ENCODE measurements at places on chromosomes 6 and 20.

GRCh38 chr6:136846046-136846445, 23.7 kb downstream of the PEX7 start:
- no peak for DNase-seq

DNA sequence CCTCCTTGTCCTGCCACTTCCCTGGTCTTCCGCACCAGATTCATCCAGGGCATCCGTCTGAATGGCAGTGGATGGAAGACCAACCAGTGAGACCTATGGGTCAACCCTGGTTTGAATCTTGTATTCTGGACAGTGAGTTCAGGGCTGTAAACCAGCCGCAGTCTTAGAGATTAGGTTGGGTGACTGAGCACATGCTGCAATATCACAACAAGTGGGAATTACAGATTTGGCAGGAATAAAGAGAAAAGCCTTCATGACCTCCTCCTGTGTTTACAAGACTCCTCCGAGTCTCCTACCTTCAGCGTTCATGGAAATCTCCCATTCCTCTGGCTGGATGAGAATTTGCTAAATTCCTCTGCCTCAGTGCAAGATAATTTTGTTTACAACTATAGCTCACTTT, 9.9 kb downstream of the ECI2 start:
- no peak for DNase-seq

- no peak for DNase-seq
These were observed 193.8 kb downstream of the FOXA2 start for GRCh38 chr20:22390543-22390903.

- no peak for DNase-seq
These were observed 140.9 kb downstream of the JARID2 start for GRCh38 chr6:15386756-15387112.

DNA sequence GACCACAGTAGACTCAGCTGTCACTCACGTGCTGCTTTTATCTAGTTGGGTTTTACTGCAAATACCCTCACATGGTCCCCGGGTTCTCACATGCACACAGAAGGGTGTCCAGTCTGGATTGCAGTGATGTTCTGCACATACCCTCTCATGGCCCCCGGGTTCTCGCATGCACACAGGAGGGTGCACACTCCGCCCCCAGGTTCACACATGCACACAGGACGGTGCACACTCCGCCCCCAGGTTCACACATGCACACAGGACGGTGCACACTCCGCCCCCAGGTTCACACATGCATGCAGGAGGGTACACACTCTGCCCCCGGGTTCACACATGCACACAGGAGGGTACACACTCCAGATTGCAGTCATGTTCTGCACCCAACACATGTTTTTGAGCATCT, 224.3 kb downstream of the ERMARD start:
- DNase-seq: no peak

- DNase-seq: peak; percentile 8
These were observed 988 bp downstream of the TXNDC5 start for GRCh38 chr6:7909323-7910276.

- no peak for DNase-seq
These were observed 133.8 kb downstream of the SMOC2 start for GRCh38 chr6:168574699-168575195.

GRCh38 chr6:130697995-130698535, 129.1 kb upstream of the SMLR1 start:
- peak; percentile 48 for DNase-seq

- no peak for DNase-seq
These were observed 749.5 kb downstream of the KIF16B start for GRCh38 chr20:15823718-15824117.

- DNase-seq: no peak
These were observed 169.8 kb upstream of the RIN2 start for GRCh38 chr20:19588241-19588640.

DNA sequence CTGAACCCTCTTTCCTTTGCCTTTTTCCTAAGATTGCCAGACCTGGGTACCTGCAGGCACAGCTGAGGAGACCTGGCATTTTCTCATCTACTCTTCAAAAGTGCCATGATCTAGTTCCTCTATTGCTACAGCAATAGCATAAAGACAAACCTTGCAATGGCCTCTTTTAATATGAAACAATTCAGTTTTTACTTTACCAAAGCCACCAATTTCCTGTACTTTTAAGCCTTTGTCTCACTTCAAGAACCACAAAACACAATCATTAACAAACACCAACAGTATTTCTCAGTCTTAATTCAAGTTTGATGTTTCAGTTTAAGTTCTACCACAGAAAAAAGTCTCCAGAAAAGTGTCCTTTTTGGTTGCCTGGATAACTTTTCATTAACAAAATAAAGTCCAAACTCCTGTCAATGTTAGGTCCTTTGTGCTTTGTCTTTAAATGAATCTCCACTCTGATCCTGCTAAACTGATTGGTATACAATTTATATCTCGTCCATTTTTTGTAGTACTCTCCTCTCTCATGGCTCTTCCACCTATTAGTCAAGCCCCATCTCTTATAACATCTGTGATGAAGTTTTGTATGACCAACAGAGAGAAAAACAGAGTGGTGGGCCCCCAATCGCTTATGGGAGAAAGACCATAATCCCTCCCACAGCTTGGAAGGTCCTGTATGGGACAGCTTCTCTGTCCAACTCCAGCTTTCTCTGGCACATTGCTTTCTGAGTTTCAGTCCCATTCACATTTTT, 50.5 kb upstream of the THEMIS start:
- DNase-seq: no peak

GRCh38 chr20:50821994-50822393, 27.1 kb downstream of the BCAS4 start:
- DNase-seq: no peak

DNA sequence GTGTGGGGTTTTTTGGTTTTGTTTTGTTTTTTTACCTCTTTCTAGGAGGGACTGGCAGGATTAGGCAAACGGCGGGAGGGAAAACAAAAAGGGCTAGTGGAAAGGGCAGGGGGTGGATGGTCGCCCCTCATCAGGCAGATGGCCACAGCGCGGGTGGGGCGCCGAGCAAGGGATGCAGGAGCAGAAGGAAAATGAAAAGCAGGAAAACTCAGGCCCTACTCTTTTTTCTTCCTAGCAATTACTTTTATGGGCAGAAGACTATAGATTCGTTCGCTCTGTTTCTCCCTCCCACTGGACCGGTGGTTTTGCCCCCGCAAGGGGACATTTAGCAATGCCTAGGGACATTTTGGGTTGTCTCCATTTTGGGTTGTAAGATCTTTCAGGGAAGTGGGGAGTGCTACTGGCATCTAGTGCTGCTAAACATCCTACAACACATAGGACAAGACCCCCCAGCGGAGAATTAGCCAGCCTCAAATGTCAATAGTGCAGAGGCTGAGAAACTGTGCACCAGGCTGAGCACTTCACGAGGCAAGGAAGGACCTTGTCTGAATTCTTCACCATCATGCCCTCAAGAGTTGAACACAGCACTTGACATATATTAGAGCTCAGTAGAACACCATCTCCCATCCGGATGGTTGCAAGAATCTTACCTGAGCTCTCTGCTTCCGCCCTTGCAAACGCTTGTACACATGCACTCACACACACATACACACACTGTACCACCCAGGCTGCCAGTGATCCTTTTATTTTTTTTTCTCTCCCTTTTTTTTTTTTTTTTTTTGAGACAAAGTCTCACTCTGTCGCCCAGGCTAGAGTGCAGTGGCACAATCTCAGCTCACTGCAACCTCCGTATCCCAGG, 4.8 kb upstream of the ZMYND8 start:
- no peak for DNase-seq

DNA sequence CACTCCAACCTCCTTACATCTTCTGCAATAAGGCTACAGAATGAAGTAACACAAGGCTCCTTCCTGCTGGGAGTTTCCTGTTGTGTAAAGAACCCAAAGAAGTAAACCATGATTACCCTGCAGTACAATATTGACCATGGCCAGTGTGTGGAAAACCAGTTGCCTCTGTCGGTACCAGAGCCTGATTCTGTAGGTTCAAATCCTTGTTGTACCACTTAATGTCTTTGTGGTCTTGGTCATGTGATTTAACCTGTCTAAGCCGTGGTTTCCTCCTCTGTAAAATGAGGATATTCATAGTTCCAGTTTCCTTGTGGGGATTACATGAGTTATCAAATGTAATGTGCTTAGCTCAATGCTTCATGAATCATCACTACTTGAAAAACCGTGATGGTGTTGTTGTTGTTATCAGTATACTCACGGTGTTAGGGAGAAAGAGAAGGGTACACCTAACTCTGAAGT, 60.3 kb upstream of the PRELID3B start:
- no peak for DNase-seq

GRCh38 chr6:34938268-34938667, 49.2 kb downstream of the ANKS1A start:
- DNase-seq: no peak

DNA sequence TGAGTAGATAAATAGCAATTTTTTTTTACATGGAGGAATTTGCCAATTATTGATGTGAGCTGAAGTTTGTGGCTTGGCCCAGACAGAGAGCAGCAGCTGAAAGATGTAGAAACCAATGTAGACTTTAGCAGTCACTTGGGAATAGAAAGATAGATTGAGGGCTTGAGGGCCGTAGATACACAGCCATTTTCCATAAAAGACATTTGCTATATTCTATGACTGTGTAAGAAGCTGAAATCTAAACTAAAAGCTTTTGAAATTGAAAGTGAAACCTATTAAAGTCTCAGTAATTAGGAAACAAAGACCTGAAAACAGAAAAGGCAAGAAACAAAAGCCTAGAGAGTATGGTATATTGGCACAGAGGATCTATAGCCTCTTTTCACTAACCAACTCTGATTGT, 332.7 kb downstream of the CENPW start:
- no peak for DNase-seq

- DNase-seq: no peak
These were observed 31.4 kb downstream of the IGF2R start for GRCh38 chr6:160000280-160000704.

DNA sequence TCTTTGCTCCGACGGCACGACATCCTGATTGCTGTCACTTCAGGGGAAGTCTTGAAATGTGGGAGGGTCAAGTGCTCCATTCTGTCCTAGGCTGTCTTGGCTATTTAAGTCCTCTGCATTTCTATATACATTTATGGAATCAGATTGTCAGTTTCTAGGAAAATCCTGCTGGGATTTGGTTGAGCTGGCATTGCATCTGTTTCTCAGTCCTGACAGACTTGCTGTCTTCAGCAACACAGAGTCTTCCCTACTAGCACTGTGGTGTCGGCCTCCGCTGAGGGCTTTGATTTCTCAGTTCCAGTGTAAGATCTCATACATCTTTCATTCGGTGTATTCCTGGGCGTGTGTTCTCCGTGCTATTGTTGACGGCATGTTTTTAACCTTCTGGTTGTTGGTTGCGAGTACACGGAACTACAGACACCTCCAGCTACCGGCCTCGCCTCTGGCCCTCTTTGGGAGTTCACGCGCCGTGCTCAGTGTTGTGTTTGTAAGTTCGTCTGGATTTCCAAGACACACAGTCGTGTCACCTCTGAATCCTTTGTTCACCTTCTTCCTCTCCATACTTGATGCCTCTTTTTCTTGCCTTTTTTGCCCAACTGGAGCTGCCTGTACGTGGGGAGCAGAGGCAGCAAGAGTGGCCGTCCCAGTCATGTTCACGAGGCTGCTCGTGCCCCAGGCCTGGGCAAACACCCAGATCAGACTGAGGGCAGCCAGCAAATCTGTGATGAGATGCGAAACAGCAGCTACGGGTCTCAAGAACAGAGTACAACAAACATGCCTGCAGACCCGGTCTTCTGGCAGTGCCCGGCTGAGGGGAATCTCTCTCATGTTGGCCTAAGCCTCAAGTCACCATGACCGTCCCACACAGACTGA, 92.8 kb downstream of the TAF4 start:
- DNase-seq: no peak

DNA sequence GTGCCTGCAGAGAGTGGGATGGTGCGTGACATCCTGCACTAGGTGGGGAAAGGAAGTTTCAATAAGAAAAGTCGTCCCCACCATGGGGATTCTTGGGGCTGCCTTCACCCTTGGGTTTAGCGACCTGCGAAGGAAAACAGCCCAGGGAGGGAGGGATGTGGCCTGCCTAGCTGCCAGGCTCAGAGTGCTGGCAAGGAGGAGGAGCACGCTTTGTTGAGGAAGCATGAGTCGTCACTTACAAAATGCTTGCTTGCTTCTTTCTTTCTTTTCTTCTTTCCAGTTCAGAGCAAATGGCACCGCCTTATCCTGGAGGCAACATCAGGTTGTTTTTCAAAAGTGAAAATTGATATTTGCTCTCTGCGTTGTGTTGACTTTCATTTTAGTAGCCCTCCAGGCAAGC, 123.2 kb downstream of the TFAP2C start:
- peak; percentile 4 for DNase-seq

GRCh38 chr6:44671333-44671732, 283.8 kb downstream of the CDC5L start:
- DNase-seq: no peak

GRCh38 chr6:27059621-27060425, 187.7 kb upstream of the PRSS16 start:
- DNase-seq: no peak

GRCh38 chr6:70385901-70386300, 27.4 kb upstream of the FAM135A start:
- no peak for DNase-seq

- DNase-seq: no peak
These were observed 86.7 kb upstream of the LAMP5 start for GRCh38 chr20:9427430-9428291.

GRCh38 chr6:36118550-36119107, 11.7 kb upstream of the MAPK13 start:
- no peak for DNase-seq

- no peak for DNase-seq
These were observed 793.4 kb downstream of the TENT5A start for GRCh38 chr6:80959034-80959433.

DNA sequence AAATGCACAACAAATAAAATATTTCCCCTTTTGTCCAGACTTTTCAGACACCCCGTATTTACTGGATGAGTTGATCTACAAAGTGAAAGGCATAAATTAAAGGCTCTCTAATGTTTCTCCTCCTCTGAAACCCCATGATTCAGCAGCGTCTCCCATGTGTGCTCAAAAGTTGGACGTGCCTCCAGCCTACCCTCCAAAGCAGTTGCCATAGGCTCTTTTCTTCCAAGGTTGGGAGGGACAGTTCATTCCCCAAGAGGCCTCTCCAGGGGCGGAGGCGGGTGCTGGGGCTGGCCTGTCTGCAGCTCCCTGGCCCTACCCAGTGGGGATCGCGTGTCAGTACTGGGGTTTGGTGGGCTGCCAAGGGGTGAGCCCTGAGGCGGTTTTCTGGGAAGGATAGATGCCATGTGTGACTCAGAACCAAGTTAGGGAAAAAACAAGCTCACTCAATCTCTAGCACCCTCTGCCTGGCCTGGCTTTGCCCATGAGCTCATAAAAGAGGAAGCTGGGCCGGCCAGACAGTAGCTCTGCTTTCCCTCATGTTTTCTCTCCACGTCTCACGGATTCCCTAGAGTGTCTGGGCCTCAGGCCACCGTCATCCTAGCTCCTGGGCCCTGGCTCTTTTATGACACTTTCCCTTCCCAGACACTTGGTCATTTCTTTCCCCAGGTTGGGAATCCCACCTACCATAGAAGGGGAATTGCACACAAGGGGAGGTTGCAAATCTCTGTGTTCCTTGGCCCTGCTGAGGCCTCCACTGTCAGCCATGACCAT, 8.0 kb upstream of the IER3 start:
- peak; percentile 99 for DNase-seq
